ENCODE measurements at places on chromosomes 1 and 21. TPM values are rescaled to one million over a fixed set of nuclear protein-coding genes. Genes with fewer than 3 reads are reported as not detected.

DNA sequence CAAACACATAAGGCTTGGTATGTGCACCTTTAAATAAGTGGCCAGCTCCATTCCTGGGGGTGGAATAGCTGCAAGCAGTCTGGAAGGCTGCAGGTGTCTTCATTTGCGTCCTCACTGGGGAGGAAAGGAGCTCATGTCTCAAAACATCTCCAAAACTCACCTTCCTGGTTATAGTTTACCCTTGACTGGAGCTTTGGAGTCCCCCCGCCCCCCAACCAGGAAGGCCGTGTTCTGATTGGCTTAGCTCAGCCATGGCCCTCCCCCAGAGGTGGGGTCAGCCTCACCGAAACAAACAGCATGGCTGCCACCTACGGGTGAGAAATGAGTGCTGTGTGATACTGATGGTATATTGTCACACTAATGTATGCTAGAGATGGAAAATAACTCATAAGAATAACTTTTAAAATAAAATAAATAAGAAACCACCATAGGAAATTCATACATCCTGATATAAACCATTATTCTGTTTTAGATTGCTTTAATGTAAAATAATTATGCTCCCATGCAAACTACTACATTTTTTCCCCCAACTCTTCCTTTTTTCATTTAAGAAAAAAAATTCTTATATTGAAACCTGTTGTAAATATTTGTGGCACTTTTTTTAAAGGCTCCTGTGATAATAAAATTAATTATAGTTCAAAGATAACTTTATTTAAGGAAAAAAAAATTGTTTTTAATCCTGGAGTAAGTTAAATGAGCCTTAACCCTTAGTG lies 90.8 kb downstream of the ZP4 start:
- H3K36me3 ChIP-seq, result no peaks in the 10 kb centered on the region
- H3K27me3 ChIP-seq, result no peaks in the 10 kb centered on the region
- H3K4me1 ChIP-seq, result no peaks in the 10 kb centered on the region
- DNase-seq, result no peak

GRCh38 chr1:66932291-66932690 lies 7.5 kb downstream of the MIER1 start:
- no peak overlapping the region for H3K4me3 ChIP-seq
- no peaks in the 10 kb centered on the region for H3K36me3 ChIP-seq
- H3K27me3 ChIP-seq, result peaks cover 2% of the 10 kb centered on the region
- no peak for DNase-seq

The SPRR2G gene
- not detected for total RNA-seq

DNA sequence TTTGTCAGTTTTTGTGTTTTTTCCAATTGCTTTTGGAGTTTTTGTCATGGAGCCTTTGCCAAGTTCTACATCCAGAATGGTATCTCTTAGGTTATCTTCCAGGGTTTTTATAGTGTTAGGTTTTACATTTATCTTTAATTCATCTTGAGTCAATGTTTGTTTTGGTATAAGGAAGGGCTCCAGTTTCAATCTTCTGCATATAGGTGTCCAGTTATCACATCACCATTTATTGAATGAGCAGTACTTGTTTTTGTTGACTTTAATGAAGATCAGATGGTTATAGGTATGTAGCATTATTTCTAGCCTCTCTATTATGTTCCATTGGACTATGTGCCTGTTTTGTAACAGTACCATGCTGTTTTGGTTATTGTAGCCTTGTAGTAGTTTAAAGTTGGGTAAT lies 1233.1 kb downstream of the PLA2G4A start:
- DNase-seq, result no peak
- no peaks in the 10 kb centered on the region for H3K4me1 ChIP-seq
- no peak overlapping the region for H3K27ac ChIP-seq
- no peak overlapping the region for H3K4me3 ChIP-seq
- H3K36me3 ChIP-seq, result no peaks in the 10 kb centered on the region

GRCh38 chr1:15177710-15178166 lies 24.2 kb downstream of the TMEM51 start:
- H3K36me3 ChIP-seq, result no peaks in the 10 kb centered on the region
- H3K27me3 ChIP-seq, result no peaks in the 10 kb centered on the region
- peaks cover 9% of the 10 kb centered on the region for H3K4me1 ChIP-seq
- DNase-seq, result no peak
- H3K4me3 ChIP-seq, result no peak overlapping the region

- no peak overlapping the region for H3K27ac ChIP-seq
- H3K36me3 ChIP-seq, result no peaks in the 10 kb centered on the region
- no peak for DNase-seq
- H3K27me3 ChIP-seq, result no peaks in the 10 kb centered on the region
- no peaks in the 10 kb centered on the region for H3K4me1 ChIP-seq
Observed at GRCh38 chr1:209190591-209191261, 392.8 kb upstream of the CAMK1G start.

DNA sequence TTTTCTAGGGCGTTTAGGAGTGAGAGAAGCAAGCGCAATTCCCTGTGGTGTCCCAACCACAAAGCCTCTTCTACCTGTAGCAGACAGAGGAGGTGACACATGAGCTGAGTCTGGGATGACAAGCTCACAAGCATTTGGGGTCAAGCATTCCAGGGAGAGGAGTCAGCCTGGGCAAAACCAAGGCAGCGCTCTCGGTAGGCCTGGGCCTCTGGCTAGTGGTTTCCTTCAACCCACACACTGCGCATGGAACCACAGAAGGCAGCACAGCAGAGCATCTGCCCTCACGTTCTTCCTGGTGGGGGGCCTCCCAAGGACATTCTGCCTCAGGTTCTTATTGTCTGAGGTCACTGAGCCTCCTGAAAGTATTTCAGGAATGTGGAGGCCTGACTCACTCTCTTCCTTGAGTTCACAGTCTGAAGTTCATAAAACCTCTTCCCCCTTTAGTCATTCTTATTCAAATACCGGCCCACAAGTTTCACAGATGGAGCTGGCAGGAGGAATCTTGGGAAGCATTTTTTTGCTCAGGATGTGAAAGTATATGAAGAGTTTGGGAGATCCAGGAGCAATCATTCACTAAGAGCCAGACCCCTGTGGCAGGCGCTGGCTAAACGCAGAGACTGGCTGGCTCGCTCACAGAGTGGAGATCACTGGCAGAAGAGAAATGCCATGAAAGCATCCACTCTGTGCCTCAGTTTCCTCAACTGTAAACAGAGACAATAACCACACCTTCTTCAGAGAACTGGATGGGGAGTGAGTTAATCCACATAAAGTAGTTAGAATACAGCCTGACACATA lies 26.8 kb downstream of the CCN1 start:
- H3K4me3 ChIP-seq, result no peak overlapping the region
- DNase-seq, result no peak
- no peak overlapping the region for H3K27ac ChIP-seq
- no peaks in the 10 kb centered on the region for H3K27me3 ChIP-seq
- H3K4me1 ChIP-seq, result peaks cover 1% of the 10 kb centered on the region
- no peaks in the 10 kb centered on the region for H3K36me3 ChIP-seq

DNA sequence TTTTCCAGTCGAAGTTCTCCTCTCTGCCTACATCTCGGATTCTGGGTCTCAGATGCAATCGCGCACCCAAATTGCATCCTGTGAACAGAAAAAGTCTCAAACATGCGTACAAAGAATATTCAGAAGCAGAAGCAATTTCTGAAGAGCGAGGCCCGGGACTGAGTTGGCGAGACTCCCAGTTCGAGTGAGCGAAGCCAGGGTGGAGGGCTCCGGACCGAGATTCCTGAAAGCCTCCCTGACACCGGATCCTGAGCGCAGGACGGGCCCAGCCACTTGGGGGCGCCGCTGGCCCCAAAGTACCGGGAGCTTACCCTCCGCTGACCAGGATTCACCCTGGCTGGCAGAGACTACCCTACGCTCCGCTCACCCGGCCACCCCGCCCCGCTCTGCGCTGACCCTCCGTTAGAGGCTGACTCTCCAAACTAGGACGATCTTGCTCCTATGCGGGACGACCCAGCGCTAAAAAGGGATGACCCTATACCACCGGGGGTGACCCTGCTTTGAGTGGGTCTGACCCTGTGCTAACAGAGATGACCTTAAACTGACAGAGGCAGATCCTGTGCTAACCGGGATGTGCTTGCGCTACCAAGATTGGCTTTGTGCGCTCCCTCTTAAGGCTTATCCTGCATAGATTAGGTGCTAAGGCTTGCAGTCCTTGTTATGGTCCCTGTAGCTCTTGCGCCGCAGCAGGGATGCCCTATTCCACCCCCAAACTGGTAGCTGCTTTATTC lies 12.1 kb downstream of the FOXD2 start:
- no peak overlapping the region for H3K4me3 ChIP-seq
- H3K27ac ChIP-seq, result no peak overlapping the region
- no peaks in the 10 kb centered on the region for H3K36me3 ChIP-seq
- H3K4me1 ChIP-seq, result no peaks in the 10 kb centered on the region

The LYPD8 gene
- not detected for total RNA-seq

DNA sequence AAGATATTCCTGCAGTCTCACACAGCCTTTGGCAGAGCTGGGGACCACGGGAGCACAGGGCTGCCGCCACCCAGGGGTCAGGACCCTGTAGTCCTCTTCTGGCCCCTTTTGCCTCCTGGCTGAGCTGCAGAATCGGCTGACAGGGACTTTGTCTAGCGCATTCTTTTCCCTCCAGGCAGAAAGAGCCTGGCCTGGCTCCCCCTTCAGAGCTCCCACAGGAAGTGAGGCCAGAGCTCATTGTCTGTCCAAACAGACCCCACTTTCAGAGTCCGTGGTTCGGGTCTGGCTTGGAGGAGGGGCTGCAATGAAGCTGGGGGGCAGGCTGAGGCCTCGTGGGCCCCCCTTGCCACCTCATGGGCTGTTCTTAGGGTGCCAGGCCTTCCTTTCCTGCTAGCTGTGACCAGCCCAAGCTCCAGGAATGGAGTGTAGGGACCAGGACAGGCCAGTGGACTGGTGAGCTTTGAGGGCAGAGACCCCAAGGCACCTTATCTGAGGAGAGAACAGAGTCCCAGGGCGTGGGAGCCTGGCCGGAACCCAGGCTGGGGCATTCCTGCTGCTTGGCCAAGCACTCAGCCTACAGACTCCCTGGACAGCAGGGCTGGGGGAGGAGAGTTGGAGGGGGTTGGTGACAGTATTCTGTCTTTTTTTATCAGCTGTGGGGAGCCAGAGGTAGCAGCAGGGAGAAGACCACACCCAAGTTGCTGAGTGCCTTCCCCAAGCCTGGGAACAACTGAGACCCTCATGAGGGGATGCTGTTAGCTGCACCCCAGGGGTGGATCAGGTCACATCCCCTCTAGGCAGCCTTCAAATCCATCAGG lies 4.7 kb downstream of the CELSR2 start:
- no peaks in the 10 kb centered on the region for H3K36me3 ChIP-seq
- DNase-seq, result peak; percentile 16
- no peaks in the 10 kb centered on the region for H3K27me3 ChIP-seq
- peaks cover 4% of the 10 kb centered on the region for H3K4me1 ChIP-seq
- H3K27ac ChIP-seq, result no peak overlapping the region
- no peak overlapping the region for H3K4me3 ChIP-seq

The TRIM67 gene
- total RNA-seq, result not detected

- H3K4me3 ChIP-seq, result no peak overlapping the region
- no peaks in the 10 kb centered on the region for H3K36me3 ChIP-seq
- no peak overlapping the region for H3K27ac ChIP-seq
- H3K27me3 ChIP-seq, result no peaks in the 10 kb centered on the region
Observed at GRCh38 chr1:174818951-174819350, 180.8 kb upstream of the CACYBP start.

DNA sequence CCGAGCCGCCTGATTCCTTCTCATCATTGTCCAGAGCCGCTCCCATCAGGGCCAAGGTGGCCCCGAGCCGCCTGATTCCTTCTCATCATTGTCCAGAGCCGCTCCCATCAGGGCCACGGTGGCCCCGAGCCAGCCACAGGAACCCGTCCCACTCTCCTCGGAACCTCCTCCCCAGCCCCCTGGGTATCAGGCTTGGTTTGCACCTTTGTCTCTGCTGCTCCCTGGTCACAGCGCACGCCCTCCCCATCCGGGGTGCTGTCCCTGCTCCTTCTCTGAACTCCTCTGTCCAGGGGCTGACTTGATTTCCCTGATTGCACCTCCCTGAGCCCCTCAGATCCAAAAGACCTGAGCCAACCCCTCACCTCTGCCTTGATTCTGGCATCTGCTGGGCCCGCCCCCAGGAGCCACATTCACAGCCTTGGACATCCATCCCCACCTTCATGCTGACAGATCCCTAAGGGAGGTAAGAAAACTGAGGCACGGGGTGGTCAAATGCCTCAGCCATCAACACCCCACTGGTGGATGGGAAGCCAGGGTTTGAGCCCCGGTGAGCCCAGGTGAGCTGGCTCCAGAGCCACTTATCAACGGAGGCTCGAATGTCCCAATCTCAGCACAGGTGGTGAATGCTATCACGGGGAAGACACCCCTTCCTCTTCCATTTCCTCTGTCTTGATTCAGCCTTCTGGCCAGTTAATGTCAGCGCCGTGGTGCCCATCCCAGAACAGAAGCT lies 25.6 kb upstream of the COL18A1 start:
- no peak overlapping the region for H3K27ac ChIP-seq
- DNase-seq, result peak; percentile 21
- no peaks in the 10 kb centered on the region for H3K36me3 ChIP-seq

- no peaks in the 10 kb centered on the region for H3K36me3 ChIP-seq
- H3K4me1 ChIP-seq, result peaks cover 5% of the 10 kb centered on the region
- no peak overlapping the region for H3K27ac ChIP-seq
- H3K27me3 ChIP-seq, result no peaks in the 10 kb centered on the region
Observed at GRCh38 chr1:230773396-230774033, 26.3 kb downstream of the CAPN9 start.

DNA sequence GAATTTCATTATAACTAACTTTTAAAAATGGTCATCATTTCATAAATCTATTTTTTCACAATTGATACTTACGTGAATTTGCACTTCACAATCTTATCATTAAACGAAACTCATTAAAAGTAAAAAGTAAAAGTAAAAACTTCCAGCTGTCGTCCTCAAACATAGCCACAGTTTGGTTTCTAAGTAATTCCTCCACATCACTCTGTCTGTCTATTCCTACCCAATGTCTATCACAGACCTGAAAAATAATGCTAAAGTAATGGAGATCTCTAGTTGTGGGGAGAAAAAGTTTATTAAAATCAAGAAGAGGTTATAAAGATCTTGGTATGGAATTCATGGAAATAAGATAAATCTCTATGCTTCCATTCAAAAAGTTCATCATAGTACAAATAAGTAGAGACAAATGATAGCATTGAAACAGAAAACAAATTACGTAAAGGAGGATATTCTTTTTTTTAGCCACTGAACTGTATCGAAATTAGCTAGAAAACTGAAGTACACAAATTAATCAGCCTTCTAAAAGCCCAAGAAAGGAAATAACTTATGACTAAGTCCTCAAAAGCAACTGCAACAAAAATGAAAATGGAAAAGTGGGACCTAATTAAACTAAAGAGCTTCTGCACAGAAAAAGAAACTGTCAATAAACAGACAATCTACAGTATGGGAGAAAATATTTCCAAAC lies 148.6 kb downstream of the TIAM1 start:
- H3K36me3 ChIP-seq, result no peaks in the 10 kb centered on the region
- DNase-seq, result no peak
- no peak overlapping the region for H3K27ac ChIP-seq
- no peak overlapping the region for H3K4me3 ChIP-seq
- no peaks in the 10 kb centered on the region for H3K27me3 ChIP-seq
- H3K4me1 ChIP-seq, result no peaks in the 10 kb centered on the region

Data from ovary (tissue), 10 donors.